Stimulated activated CD4-positive, alpha-beta T cell treated with anti-CD3 and anti-CD28 coated beads, Interleukin-15, amount 100 ng/mL, for 48 hours (primary cell): ENCODE measurements at places on chromosomes 12 and 14.

GRCh38 chr14:44756554-44756953 is 205.2 kb downstream of the KLHL28 start:
- no peak for DNase-seq

DNA sequence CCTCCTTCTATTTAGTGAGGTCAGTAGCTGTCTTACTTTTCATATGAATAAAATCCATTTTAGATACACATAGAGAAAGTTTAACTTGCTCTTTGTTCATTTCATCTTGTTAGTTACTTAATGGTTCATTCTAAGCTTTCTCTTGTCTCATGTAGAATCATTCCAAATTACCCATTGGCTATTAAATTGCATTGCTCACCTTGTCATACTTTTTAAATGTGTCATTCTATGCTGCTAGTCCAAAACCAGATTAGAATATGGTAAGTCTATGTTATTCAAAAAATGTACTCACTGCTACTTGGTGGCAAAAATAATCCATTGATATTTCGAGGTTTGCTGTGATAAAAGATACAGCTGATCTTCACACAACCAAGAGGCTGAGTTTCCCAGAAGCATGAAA is 3.0 kb downstream of the C12orf50 start:
- no peak for DNase-seq

- DNase-seq = no peak
These were observed 29.4 kb downstream of the SYNE3 start for GRCh38 chr14:95486875-95487668.

DNA sequence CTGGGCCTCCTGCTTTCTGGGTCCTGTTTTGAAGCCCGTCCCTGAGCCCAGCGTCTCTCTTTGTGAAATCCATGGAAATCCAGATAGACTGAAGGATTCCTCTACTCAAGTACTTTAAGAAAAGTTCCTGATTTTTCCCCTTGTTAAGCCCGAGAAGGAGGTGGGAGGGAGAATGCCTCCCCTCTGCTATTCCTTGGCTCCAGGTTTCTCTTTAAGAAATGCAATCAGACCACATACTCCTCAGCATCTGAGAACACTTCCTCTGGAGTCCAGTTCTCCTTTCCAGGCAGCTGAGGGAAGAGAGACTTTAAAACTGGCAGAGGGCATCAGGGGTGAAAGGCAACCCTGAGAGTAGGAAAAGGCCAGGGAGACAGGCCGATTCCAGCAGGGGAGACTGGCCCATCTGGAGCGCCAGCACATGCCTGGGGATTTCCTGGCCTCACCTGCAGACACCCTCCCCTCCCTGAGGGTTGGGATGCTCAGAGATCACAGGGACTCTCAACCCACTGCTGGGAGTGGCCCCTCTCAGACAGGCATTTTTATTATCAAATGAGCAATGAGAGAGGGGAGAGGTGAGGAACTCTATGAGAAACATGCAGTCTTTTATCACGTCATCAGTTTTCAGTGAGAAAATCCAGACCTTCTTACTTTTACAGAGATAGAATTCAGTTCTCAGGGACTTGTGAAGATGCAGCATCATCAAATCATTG is 2.0 kb upstream of the EMP1 start:
- no peak for DNase-seq

DNA sequence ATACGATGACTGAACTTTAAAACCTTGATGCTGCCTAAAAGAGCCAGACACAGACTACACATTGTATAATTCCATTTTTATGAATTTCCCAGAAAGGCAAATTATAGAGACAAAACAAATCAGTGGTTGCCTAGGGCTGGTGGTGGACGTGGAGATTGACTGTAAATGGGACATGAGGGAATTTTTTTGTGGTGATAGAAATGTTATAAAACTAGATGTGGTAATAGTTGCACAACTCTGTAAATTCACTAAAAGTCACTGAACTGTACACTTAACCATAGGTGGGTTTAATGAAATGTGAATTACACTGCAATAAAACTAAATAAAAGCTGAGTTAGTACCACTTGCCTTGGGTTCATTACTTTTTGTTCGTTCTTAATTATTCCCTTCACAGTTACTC is 72.1 kb downstream of the PLEKHA5 start:
- no peak for DNase-seq

DNA sequence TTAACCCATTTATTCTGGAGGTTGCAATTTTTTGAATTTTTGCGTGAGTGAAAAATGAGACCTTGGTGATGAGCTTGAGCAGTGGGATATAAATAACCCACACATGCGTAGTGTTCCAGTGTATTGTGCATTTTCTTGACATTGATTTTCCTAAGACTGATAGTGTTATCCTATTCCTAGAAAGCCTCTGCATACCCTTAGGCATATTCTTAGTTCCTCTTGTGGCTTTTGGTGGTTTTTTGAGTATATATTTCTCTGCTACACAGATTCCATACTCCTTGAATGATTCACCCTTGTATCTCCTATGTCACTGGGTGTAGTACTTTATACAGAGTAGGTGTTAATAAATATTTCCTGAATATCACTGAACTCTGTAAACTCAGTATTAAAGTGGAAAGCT is 363.4 kb upstream of the PDE3A start:
- no peak for DNase-seq

DNA sequence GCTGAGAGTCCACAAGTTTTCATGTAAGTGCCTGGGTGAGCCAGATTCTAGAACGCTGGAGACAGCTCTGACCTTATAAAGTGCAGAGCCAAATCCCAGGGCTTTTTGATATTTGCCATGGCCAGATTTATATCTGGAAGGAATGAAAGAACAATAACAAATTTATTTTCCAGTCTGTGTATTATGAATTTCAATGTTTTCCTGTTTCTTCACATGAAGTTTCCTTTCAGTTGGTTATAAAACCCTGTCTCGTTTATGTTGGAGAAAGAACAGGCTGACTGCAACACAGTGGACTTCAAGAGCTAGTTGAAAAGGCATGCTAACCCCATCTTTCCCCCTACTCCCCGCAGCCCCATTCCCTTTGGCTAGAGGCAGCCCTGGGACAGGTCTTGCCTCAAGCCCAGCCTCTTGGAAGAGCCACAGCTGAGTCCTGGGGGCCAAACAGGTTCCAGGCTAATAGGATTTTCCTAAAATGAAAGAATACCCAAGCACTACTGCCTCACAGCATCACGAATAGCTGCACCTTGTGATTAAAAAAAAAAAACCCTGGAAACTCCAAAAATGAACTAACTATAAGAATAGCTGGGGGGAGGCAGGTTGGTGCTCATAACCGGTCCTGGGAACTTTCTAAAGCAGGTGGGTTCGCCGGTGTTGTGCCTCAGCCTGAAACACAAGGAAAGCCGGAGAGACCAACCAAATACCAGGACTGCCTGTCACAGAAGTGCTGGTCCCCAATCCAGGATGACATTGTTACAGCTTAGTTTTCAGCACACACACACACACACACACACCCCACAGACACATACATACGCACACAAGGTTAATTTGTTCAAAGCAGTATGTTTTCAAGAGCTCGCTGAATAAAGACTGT is 1.5 kb downstream of the FBLN5 start:
- DNase-seq = no peak

GRCh38 chr12:78324234-78324633 is 493.5 kb downstream of the NAV3 start:
- no peak for DNase-seq

- DNase-seq = peak; percentile 64
These were observed 6.3 kb downstream of the DHH start for GRCh38 chr12:49088150-49088931.

GRCh38 chr12:51218607-51219161 is 822 bp upstream of the POU6F1 start:
- DNase-seq = no peak

DNA sequence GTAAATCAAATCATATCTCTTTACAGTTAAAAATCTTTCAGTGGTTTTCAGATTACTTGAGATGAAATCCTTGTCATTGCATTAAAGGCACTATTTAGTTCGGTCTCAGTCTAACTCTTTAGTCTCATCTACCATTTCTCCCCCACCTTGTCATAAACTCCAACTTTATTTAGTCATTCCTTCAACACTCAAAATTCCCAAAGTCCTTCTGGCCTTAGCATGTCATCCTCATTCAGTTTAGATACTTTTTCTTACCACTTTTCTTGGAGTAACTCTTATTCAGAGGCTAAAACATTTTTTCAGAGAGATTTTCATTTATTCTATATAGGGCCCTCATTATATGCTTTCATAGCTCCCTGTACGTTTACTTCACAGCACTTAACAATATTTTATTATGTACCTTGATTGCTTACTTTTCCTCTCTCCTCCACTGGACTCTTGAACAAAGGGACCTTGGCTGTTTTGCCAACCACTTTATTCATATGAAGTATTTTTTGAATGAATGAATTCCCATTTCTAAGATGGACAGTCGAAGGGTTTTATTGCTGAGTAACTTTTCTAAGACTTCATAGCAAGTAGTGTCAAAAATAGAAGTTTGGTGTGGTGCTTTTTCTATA is 12.8 kb downstream of the USP15 start:
- DNase-seq = no peak

DNA sequence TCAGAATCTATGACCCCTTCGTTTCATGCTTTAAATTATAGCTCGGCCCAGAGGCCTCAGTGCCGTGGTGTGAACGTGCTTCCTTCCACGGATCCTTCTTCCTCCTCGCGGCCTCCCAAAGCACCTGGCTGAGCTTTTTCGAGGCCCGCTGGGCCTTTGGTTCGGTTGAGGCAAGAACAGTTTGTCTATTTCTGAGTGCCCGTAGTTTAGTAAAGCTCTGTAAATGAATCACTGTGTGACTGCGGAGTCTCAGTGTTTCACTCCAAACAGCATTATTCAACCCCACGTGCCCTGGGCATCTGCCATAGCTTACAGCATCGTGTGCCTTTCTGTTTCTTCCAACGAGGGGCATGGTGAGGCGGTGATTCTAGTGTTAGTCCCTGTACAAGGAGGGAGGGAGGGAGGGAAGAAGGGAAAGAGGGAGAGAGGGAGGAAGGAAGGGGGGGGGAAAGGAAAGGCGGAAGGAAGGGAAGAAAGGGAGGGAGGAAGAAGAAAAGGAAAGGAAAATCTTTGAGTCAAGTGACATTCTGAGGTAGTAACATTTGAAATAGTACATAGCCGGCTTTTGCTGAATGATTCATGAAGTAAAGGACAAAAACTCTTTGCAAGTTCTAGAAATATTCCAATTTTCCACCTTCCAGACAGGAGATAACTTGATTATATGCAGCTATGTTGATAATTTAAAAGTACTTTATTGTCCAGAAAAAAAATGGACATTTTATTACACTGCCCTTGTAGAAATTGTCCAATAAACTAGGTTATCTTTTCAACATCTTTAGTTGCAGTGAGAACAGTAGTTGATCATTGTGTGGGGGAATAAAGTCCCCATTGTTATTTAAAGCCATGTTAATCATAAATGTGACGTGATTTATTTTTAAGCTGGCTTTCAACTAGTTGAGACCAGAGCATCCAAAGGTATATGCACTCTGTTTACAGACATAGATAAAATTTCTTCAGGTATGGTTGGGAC is 1.2 kb upstream of the TRIM9 start:
- DNase-seq = peak; percentile 7
